ENCODE measurements at places on chromosomes 4 and X.

DNA sequence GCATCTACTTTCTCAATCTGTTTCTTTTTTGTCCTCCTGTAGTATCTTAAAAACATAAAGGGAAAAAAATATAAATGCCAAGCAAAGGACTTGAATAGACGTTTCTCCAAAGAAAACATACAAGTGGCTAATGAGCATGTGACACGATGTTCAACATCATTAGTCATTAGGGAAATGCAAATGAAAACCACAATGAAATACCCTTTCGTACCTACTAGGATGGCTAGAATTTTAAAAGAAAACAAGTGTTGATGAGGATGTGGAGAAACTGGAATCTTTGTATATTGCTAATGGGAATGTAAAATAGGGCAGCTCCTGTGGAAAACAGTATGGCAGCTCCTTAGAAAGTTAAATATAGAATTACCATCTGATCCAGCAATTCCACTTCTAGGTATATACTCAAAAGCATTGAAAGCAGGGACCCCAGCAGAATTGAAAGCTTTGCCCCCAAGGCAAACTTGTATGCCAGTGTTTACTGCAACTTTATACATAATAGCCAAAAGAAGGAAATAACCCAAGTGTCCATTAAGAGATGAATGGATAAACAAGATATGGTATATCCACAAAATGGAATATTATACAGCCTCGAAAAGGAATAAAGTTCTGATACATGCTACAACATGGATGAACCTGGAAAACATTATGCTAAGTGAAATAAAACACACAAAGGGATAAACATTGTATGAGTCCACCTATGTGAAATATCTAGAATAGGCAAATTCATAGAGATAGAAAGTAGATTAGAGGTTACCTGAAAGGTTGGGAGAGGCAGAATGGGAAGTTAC lies 138.3 kb downstream of the SH3KBP1 start:
- no peak for DNase-seq

- DNase-seq = no peak
Observed at GRCh38 chrX:107290019-107290418, 83.6 kb downstream of the DNAAF6 start.

GRCh38 chr4:36278789-36279188 lies 2.6 kb upstream of the DTHD1 start:
- DNase-seq = no peak

DNA sequence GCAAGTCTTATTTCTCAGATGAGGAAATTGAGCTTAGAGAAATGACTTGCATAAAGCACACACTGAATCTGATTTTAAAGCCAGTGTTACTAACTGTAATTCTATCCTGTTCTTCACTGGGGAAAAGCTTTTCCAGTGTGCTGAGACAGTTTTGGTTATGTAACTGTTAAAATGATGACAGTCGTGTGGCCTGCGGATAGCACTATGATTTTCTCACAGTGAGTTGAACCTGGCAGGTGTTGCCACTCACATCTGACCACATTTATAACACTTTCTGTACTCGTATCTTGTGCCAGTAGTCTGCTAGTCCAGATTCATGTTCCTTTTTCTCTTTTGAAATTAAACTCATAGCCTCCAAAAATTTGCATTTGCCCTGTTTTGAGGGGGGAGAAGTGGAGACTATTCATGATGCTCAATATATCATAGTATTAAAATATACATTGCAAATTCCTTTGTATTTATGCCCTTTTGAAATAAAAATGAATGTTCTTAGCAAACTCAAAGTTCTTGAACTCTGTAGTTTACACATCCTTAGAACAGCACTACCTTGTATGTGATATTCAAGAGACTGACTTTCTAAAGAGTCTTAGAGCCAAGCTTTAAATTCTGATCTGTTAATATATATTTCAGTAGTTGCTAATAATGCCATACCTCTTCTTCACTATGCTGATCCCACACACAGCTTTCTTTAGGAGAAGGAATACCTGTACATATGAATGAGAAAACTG lies 132.3 kb downstream of the PDLIM5 start:
- DNase-seq = no peak

- no peak for DNase-seq
Observed at GRCh38 chr4:38531141-38531727, 132.8 kb upstream of the KLF3 start.

- DNase-seq = no peak
Observed at GRCh38 chr4:148286012-148286411, 156.2 kb downstream of the NR3C2 start.

DNA sequence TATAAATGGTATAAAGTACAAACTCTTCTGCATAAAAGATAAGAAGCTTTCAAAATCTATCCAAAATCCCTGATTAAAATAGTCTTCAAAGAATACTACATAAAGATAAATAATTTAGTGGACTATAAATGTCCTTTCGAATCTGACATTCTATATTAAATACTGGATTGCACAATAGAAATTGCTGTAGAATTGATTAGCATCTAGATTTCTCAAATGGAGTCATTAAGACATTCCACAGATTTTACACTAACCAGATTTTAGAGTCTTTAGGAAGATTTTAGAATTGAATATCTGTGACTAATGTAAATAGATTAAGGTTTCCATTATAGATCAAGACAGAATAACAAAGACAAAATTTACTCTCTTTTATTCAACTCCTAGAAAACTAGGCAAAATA lies 663.9 kb downstream of the STPG2 start:
- no peak for DNase-seq

DNA sequence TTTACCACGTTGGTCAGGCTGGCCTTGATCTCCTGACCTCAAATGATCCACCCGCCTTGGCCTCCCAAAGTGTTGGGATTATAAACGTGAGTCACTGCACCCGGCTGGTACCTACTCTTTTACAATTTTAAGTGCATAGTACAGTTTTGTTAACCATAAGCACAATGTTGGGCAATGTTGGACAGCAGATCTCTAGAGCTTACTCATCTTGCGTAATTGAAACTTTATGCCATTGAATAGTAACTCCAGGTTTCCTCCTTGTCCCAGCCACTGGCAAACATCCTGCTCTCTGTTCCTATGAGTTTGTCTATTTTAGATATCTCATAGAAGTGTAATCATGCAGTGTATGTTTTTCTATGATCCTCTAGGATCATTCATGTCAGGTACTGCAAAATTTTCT lies 9.3 kb upstream of the CPE start:
- no peak for DNase-seq

GRCh38 chrX:100647739-100648138 lies 3.7 kb downstream of the SRPX2 start:
- DNase-seq = no peak

- DNase-seq = no peak
Observed at GRCh38 chr4:576245-576821, at the start of gene TMEM271. TSS of gene TMEM271 (minus strand) at chr4:576295. CDS start at chr4:576062, 233 bp downstream.

- no peak for DNase-seq
Observed at GRCh38 chr4:169233691-169234090, 37.1 kb downstream of the SH3RF1 start.

- DNase-seq = no peak
Observed at GRCh38 chr4:141459020-141459419, 177.4 kb upstream of the IL15 start.

DNA sequence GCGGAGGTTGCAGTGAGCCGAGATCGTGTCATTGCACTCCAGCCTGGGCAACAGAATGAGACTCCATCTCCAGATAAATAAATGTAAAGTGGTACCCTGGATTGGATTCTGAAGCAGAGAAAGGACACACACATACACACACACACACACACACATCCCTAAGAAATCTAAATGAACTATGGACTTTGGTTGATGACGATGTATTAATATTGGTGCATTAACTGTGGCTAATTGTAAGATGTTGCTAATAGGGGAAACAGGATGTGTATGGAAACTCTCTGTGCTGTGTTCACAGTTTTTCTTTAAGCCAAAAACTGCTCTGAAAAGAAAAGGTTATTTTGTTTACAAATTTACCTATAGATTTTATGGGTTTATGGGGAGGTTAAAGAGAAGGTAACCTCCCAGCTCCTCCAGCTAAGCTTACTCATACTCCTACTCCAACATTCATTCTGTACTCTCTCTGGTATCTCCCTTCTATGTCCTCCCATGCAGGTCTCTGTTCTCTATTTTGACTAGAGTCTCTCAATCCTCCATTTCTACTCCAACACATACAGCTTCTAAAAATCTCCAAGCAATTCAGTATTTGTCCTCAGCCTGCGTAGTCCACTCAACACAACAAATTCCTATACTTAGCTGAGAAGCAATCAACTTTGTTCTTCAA lies 46.5 kb upstream of the RELL1 start:
- no peak for DNase-seq

DNA sequence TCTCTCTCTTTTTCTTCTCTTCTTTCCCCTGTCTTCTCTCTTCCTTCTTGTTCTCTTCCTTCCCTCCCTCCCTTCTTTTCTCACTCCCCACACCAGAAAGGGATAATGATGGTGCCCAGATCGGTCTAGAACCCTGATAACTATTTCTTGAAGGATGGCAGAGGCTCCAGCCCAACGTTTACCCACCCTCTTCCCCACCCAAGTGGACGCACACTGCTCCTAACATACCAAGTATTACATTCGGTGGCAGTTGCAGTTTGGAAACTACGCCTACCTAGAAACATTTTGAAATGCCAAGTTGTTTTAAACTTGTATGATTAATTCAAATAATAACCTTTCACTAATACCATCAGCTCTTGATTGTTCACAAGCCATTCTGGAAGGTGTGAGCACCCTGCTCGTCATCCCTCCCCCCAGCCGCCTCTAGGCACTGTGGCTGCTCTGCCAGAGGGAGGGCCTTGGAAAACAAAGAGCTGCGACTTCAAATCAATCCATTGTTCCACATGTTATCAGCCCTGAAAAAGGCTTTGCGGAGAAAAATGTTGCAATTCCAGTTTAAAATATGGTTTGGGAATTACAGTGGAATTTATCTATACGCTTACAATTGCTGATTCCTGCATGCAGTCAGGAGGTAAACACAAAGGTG lies 1017.5 kb upstream of the TENM3 start:
- no peak for DNase-seq

- no peak for DNase-seq
Observed at GRCh38 chr4:40311811-40312346, 23.3 kb upstream of the CHRNA9 start.

DNA sequence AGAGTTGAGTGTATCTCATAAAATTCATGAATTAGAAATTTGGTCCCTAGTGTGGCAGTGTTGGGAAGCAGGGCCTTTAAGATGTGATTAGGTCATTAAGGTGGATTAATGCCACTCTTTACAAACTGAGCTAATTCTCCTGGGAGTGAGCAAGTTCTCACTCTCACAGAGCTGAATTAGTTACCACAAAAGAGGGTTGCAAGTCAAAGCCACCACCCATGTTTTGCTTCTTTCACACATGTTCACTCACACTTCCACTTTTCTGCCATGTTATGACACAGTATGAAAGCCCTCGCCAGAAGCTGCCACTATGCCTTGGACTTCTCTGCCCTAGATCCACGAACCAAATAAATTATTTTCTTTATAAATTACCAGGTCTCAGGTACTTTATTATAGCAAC lies 332.1 kb downstream of the ARAP2 start:
- no peak for DNase-seq

DNA sequence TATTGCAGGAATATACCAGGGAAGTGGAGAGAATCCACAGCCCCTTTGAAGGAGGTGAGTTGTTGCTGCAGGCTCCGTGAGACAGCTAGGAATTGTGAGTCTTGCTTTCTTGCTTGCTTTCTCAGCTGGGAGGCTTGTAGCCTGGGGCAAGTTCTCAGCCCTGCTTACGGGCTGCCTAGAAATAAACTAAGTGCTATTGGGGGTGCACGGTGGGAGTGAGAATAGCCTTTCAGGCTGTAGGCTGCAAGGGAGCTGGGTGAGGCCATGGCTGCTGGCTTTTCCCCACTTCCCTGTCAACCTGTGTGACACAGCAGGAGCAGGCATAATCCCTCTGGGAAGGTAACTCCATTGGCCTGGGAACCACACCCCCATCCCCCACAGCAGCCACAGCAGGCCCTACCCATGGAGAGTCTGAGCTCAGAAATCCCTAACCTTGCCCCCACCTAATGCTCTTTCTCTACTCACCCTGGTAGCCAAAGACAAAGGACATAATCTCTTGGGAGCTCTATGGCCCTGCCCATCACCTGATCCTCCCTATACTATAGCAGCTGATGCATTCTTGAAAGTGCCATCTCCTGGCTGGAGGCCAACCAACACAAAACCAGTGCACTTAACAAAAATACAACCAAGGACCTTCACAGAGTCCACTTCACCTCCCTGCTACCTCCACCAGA lies 113.0 kb downstream of the MMRN1 start:
- DNase-seq = no peak

GRCh38 chr4:182492423-182492822 lies 249.2 kb downstream of the TENM3 start:
- no peak for DNase-seq

GRCh38 chr4:185740471-185740873 lies 71.5 kb downstream of the SORBS2 start:
- no peak for DNase-seq

DNA sequence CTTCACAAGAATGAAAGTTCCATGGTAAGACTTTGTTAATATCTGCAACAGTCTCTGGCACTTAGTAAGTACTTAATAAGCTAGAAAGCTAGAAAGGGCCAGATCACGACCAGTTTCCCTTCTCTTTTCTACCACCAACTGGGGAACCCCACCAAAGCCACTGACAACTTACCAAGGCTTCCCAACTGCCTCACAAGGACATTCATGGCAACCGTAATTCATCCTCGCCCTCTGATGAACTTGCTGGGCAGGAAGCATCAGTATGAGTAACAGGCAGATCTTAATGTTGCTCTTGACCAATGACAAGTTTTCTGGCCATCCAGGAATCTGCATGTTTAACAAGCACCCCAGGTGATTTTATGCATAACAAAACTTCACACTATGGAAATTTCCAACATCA lies 23.2 kb upstream of the ZCCHC13 start:
- no peak for DNase-seq

DNA sequence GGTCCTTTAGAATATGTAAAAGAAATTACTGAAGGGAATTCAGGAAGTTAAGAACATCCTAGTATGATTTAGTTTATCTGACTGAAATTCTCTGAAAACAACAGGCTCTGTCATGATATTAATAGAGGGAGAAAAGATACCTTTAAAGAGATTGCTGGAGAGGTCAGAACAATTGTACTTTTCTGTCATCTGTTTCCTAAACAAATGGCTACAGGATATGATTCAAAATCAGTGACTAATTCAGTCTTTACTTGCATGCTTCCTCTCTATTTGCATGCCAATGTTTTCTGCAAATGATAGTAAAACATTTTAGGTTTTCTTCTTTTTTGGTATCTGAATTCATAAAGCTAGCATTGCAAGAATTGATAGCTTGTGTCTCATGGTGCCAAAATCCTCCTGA lies 616.7 kb upstream of the PCDH7 start:
- no peak for DNase-seq

DNA sequence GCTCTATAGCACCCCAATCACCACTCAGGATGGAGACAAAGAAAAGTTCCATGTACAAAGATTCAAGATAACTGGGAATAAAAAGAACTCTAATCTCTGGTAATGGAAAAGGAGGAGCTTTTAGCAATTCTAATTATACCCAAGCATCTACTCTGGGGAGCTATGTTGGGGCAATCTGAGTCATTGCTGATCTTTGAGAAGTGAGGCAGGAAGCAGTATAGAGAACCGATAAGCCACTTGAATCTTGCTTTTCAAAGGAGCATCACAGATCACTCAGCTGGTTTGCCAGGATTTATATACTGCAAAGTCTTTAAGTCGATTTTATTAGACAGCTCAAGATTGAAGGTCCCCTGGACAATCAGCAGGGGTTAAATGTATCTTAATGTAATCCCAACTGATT lies 220.0 kb downstream of the ENOX2 start:
- no peak for DNase-seq

GRCh38 chr4:145954924-145955339 lies 16.3 kb upstream of the ZNF827 start:
- DNase-seq = no peak

Measured in posterior cingulate gyrus (tissue), 11 donors.